Bone marrow (tissue), 2 donors: ENCODE measurements at places on chromosomes 5 and 9.
A peak's percentile ranks its signal among the peaks of the same experiment; 100 is the strongest.

DNA sequence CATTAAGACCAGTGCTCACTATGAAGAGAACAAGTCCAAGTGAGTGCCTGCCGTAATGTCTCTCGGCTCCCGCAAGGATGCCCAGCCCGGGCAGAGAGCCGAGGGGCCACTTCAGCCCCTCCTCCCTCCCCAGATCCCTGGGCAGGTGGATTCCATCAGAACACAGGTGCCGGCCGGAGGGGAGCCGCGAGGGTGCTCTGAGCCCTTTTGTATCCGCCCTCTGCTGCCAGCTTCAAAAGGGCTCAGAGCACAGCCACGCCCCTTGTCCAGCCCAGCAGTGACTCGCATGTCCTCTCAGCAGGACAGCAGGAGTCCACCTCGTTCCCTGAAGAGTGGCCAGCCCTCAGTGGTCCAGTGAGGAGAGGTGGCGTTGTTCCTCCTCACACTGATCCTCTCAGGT lies 43.9 kb downstream of the CYFIP2 start:
- no peak for DNase-seq

- no peak for DNase-seq
Measured at GRCh38 chr5:117488976-117489500, 914.4 kb upstream of the SEMA6A start.

GRCh38 chr9:36135741-36136271 lies 727 bp upstream of the GLIPR2 start:
- DNase-seq = no peak

DNA sequence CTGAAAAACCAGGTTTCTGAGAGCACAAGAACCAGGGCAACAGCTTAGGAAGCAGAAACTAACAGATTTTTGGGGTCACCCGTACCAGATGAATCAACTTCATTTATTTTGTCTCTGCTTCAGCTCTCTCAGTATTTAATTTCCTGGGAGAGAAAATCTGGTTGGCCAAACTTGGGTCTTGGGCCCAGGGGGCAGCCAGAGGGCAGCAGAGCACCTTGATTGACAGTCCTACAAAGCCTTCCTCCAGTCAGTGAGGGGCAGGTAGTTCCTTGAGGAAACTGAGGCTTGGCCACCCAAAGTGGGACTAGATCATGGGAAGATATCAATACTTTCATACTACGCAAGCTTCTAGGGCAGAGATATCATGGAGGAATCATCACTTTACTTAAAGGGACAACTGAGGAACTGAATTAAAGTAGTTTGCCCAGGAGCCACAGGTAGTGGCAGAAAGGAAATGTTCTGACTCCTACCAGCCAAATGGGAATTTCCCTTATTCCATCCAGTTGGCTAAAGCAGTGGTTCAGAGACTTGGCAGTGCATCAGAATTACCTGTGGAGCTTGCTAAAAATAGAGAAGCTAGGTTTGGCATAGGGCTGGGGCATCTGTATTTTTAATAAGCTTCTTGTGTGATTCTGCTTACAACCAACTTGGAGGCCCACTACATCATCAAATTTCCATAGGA lies 21.5 kb upstream of the ARHGAP26 start:
- no peak for DNase-seq

- no peak for DNase-seq
Measured at GRCh38 chr5:39370555-39371366, 6.5 kb upstream of the C9 start.

- no peak for DNase-seq
Measured at GRCh38 chr5:113087976-113088514, 111.4 kb downstream of the DCP2 start.

DNA sequence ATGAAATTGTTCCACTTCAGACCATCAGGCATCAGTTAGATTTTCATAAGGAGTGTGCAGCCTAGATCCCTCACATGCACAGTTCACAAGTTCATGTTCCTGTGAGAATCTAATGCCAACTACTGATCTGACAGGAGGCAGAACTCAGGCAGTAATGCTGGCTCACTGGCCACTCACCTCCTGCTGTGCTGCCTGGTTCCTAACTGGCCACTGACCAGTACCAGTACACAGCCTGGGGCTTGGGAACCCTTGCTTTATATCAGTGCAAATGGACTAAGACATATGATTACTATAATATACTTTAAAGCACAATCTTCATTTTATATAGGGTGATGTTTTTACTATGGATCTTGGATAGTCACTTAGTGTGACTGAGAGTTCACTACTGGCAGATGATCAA lies 259.2 kb downstream of the SLCO4C1 start:
- no peak for DNase-seq

- DNase-seq = no peak
Measured at GRCh38 chr9:82539856-82540579, 522.9 kb downstream of the RASEF start.

DNA sequence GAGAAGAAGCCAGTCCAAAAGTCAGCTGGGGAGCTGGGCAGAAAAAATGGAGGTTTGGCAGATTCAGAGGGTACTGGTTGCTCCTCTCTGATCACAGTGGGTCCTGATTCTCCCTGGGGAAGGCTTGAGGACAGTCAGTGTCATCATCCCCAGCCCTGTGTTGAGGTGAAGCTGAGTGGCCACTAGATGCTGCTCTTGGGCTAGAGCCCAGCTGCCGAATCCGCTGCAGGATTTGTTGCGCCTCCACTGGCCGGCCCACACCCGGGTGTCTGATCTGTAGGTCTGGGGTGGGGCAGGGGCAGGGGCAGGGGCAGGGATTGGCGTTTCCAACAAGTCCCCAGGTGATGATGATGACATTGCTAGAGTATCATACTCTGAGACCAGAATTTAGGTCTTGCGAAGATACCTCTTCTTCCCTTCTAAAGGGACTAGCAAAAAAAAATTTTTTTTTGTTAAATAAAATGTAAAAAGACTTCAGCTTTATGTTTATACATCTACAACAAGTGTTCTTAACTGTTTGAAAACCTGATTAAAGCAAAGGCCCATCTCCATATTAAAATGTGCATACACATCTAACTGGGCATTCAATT lies 106.8 kb downstream of the PDE6A start:
- no peak for DNase-seq

- DNase-seq = no peak
Measured at GRCh38 chr5:4572311-4573100, 567.6 kb upstream of the ADAMTS16 start.

- peak; percentile 12 for DNase-seq
Measured at GRCh38 chr9:33852216-33852826, 35.4 kb downstream of the UBE2R2 start.

- DNase-seq = no peak
Measured at GRCh38 chr9:104795857-104796256, 31.9 kb downstream of the NIPSNAP3B start.

GRCh38 chr5:81751836-81752643 lies 1.1 kb upstream of the SSBP2 start:
- no peak for DNase-seq

- DNase-seq = no peak
Measured at GRCh38 chr5:111738118-111738517, 18.9 kb downstream of the NREP start.

DNA sequence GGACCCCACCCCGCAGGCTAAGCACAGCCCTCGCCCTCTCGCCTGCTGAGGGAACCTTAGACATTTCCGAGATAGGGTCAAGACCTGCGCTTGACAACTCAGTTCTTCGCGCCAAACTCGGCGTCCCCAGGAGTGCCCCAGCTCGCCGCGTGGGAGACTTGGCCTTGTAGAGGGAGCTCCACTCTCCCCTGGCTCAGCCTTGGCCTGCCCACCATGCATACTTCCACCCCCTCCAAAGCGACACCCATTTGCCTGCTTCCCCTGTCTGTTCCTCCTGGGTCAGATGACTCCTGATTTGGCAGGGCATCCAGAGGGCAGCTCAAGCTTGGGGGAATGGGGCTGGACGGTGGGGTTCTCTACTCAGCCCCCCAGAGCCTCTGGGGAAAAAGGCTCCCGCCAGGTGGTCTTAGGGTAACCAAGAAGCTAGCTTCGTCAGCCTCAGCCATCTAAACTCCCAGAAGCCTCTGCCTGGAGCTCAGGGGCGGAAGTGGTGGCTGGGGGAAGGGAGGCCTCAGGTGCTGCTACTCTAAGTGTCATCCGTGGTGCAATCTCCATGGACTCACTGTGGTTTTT lies 560 bp downstream of the DOCK2 start:
- no peak for DNase-seq

DNA sequence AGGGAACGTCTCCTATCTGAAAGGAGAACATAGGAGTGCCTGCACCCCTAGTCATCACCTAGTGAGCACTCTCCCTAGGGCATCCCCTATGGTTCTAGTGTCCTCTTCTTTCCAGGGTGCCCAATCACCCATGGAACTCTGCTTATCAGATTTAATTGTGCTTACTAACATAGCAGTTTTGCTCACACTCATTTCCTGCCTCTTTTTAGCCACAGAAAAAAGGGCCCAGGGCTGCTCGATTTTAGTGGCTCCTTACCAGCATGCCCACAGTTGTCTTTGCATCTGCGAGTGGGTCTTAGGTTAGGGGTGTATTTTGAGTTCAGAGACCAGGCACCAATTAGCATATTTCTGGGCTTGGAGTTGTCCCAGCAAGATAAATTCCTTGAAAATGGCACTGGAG lies 1110.2 kb downstream of the TAF11L14 start:
- no peak for DNase-seq

DNA sequence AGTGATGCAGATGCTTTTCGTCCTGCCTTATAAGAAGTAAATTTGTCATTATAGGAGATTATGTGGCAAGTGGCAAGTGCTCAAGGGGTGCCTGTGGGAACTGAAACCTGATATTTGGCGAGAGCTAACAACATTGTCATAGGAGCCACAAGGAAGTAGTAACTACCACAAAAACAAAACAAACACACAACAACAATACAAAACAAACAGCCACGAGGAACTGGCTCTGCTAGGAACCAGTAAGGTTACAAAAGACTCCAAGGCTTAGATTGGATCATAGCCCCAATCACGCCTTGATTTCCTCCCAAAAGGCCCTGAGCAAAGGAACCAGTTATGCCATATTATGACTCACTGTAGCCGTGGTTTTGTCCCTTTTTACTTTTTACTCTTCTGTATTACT lies 1045.2 kb downstream of the CDH12 start:
- no peak for DNase-seq

- no peak for DNase-seq
Measured at GRCh38 chr5:163489055-163489744, 16.2 kb upstream of the MAT2B start.

DNA sequence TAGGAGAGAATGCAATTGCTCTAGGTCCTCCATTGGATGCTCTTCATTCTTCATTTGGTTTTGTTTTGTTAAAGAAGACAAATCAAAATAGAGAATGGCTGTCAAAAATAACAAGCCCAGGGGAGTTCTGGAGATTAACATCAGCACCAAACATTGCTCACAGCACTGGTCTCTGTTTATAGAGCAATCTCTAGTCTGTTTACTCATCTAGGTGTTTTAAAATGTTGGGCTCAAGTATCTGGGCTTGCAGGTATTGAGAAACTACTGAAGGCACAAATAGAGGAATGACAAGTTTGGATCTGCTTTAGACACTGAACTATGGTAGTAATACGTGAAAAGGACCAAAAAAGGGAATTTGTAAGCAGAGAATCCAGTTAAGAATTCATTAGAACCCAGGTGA lies 77.0 kb upstream of the TMC1 start:
- no peak for DNase-seq

- DNase-seq = no peak
Measured at GRCh38 chr5:31936683-31937082, 237.4 kb downstream of the GOLPH3 start.

DNA sequence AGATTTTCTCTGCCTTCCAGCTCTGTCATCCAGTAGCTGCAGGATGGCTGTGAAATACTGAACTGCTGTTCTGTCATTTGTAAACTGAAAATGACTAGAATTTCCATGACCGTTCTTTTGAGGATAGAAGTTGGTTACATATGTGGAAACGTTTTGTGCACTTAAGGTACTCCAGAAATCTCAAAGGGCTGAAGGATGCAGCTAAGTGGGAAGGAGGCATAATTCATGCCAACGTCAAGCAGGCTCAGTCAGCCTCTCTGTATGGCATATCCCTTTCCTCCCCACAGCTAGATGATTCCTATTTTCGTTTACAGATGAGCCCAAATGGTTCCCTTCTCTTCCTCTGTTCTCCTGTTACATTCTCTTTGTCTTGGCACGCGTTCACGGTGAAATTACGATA lies 257.6 kb downstream of the FBXL7 start:
- no peak for DNase-seq

DNA sequence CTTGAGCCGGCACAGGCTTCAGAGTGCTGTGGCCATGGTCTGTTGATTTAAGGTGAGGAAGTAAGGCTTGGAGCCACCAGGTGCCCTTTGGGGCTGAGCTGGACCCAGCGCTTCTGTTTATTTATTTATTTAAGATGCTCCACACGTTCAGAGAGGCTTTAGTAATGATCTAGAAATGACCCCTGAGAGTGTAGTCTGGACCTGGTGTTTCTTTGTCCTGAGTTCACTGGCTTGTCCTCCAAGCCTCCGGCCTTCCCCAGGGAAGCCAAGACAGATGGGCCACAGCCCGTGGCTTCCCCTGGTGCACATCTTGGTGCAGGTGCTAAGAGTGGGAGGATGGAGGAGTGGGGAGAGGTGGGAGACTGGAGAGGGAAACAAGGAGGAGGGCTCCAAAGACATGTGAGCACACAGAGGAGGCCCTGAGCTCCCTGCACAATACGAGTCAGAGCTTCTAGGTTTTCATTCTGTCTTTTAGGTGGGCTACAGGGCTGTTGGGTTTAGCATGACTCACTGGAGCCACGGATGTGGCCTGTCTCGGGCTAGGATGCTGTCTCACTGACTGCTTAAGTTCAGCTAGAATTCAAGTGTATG lies 56.9 kb downstream of the AHRR start:
- no peak for DNase-seq

DNA sequence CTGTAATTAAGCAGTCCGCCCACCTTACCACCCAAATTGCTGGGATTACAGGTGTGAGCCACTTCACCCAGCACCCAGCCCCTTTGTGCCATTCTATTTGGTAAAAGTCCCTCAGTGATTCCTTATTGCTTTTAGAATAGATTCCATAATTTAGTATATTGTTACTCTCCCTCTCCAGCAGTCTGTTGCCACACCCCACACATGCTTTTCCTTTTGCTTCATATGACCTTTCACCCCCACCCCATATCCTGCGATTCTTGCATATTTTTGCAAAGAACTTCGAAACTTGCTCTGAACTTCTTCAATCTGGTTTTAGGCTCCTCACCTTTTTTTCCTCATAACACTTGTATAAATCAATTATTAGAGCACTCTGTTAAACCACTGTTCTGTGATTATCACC lies 100.2 kb downstream of the MTREX start:
- no peak for DNase-seq

GRCh38 chr5:88889189-88890069 lies 6.4 kb upstream of the MEF2C start:
- DNase-seq = peak; percentile 53

GRCh38 chr9:87263291-87263690 lies 234.4 kb upstream of the DAPK1 start:
- no peak for DNase-seq

- DNase-seq = no peak
Measured at GRCh38 chr9:101995231-101995630, 256.8 kb upstream of the GRIN3A start.

DNA sequence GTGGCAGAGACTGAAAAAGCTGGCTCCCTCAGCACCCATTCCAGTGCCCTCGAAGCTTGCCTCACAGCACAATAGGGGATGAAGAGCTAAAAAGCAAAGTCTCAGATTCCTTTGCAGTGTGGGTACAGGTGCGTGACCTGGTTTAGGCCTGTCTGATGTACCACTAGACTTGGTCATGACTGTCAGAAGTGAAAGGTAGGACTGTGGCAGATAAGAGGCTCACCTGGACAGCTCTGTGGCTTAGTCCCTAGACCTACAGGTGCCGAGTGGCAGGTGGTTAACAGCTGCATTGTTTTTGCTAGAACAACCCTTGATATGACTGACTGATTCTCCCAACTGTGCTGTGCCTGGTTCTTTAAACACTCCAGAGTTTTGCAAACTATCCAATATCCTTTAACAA lies 14.7 kb upstream of the SFXN1 start:
- no peak for DNase-seq
